Omental fat pad (tissue), 4 donors: ENCODE measurements at places on chromosomes 6 and 20. TPM values are rescaled to one million over a fixed set of nuclear protein-coding genes. Genes with fewer than 3 reads are reported as not detected.

DNA sequence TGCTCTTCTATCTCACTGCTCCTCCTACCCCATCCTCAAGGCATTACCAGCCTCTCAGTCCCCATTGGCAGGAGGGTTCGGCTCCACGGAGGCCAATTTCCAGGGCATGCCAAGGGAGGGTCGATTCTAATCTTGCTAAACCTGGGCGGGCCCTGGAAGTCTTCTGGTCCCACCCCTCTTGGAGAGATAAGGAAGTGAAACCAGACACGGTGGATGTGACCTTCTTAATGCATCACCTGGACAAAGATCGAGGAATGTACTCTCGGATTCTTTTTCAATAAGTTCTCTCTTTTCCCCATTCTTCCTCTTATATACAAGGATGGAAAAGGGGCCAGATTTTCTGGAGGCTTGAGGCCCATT lies 112.2 kb upstream of the ARMC2 start:
- DNase-seq = no peak

- DNase-seq = no peak
Observed at GRCh38 chr6:80940976-80941375, 811.5 kb downstream of the TENT5A start.

DNA sequence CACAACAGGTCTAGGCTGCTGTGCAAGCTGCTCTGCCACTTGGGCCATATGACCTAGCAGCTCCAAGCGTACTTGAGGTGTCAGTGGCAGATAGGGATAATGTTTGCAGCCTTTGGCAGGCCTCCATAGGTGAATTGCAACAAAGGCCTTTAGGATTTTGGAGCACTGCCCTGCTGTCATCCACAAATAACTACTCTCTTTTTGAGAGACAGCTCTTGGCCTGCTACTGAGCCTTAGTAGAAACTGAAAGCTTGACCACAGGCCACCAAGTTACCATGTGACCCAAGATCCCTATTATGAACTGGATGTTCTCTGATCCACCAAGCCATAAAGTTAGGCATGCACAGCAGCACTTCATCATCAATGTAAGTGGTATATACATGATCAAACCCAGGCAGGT lies 29.9 kb downstream of the FBXO30 start:
- DNase-seq = no peak

- DNase-seq = peak; percentile 60
Observed at GRCh38 chr6:30682143-30683117, 4.0 kb downstream of the PPP1R18 start.

- no peak for DNase-seq
Observed at GRCh38 chr20:19784511-19785172, 26.6 kb downstream of the RIN2 start.

DNA sequence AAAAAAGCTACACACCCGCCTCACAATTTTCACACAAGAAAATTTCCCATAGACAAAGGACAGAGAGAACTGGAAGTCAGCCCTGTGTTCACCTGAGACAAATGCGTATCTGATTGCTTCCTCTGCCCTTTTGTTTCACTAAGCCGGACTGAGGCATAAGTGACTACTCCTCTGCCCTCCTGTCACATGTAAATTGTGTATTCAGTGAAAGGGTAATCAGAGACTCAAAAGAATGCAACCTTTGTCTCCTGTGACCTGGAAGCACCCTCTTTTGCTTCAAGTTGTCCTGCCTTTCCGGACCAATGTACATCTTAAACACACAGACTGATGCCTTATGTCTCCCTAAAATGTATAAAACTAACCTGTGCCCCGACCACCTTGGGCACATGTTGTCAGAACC lies 483.8 kb upstream of the EYS start:
- no peak for DNase-seq

GRCh38 chr6:38784506-38785235 lies 69.6 kb downstream of the DNAH8 start:
- no peak for DNase-seq

GRCh38 chr6:165552248-165552736 lies 110.7 kb downstream of the PDE10A start:
- no peak for DNase-seq

DNA sequence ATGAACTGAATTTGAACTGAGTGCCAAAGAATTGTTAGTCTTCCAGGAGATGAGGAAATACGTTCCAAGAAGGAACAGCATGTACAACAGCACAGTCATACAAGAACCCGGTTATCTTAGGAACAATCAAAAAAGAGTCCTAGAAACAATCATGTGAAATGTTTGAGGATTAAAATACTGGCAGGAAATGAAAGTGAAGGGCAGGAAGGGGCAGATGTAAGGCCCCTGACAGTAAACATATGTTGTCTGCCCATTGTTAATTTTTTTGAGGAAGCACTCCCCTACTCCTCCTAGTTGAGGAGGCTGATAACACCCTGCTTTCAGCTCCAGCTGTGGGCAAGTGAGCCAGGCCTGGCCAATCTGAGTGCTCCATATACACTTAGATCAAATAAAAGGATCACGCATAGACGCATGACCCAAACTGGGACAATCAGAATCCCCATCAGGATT lies 220.9 kb downstream of the HACE1 start:
- DNase-seq = no peak

DNA sequence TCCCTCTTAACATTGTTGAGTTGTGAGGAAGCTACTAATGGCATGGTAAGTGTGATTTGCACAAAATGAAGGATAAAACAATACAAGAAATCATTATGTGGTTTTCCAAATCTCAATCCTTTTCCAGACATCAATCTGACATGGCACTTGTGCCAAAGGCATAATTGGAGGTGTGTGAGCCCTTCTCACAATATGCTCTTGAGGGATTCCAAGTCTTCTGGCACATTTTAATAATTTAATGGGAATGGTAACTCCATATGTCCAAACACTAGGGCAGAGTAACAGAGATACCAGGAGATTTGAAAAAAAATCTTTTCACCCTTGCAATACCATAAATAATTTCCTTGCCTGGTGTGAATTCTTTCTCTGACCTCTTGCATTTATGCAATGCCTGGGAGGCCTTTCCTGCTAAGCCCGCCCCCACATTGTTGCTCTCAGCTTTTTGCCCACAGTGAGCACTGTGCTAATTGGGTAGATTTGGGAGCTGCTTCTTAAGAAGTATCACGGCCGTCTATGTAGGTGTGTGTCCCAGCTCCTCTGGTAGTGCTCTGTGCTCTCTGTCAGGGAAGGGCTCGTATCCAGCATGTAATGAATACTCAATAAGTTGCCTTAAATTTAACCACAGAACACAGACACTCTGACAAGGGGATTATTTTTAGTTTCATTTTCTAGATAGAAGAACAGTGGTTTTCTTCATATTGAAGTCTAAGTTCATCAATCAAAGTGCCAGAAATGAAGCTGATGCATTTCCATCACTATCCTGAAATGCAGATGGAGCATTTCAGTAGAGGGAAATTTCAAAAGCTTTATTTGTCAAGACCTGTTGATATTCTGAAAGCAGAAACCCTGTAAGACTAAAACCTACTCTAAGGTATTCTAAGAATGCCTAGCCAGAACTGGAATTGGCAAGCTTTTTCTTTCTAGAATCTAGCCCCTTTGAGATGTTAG lies 54.4 kb upstream of the CEP85L start:
- no peak for DNase-seq

The FKBP5 gene
- 257 TPM for total RNA-seq

DNA sequence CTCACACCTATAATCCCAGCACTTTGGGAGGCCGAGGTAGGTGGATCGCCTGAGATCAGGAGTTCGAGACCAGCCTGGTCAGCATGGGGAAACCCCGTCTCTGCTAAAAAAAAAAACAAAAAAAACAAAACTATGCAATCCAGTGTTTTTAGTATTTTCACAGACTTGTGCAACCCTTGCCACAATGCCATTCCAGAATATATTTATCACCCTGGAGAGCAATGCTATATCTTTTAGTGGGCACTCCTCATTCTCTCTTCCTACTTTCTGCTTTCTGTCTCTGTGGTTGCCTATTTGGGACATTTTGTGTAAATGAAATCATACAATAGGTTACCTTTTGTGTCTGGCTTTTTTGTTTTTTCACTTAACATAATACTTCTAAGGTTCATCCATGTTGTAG lies 39.1 kb upstream of the MROH8 start:
- DNase-seq = no peak

GRCh38 chr6:46265373-46265772 lies 94.6 kb upstream of the ENPP5 start:
- DNase-seq = no peak
